ENCODE measurements at places on chromosomes 4 and X.

GRCh38 chrX:24392709-24393108, 32.3 kb downstream of the SUPT20HL1 start:
- no peak for DNase-seq

- DNase-seq, result no peak
Measured at GRCh38 chrX:109373468-109373867, 108.4 kb downstream of the GUCY2F start.

DNA sequence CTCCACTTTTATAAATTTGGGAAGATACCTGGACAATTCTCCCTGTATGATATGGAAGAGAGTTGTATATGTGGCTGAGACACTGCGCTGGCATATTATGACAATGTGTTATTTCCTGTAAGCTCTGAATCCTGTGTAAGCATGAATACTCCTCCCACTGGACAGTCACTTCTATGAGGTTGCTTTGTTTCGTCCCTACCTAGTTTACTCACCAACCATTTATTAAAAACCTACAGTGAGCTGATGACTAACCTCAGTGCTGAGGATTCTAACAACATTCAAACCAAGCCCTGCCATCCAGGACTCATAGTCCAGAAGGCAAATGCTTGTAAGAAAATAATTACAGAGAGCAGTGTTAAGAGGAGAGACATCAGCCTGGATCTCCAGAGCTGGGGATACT, 1632.9 kb upstream of the TENM3 start:
- no peak for DNase-seq

DNA sequence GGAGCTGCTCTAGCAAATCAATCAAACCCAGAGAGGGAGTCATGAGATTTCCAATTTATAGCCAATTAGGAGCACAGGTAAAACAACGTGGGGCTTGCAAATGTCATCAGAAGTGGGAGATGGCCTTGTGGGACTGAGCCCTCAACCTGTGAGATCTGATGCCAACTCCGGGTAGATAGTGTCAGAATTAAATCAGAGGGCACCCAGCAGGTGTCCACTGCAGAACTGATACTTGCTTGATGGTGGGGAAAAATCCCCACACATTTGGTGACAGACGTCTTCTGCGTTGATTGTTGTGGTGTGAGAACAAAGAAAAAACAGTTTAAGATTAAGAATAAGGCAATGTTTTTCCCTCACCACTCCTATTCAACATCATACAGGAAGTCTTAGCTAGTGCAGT, 1402.8 kb downstream of the RAPGEF2 start:
- DNase-seq, result no peak

DNA sequence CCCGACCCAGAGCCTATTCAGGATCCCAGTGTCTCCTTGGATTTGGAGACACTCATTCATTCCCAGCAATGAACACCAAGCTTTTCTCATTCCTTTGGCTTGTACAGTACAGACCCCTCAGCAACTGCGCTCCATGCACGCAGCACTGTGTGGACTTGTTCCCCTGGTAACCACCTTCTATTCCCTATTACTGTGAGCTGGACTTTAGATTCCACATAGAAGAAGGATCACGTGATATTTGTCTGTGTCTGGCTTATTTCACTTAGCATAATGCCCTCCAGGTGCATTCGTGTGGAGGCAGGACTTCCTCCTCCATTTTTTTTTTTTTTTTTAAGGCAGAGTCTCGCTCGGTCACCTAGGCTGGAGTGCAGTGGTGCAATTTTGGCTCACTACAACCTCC, 106.4 kb downstream of the PHKA2 start:
- DNase-seq, result no peak

GRCh38 chrX:9114245-9114644, 80.3 kb upstream of the FAM9B start:
- no peak for DNase-seq

DNA sequence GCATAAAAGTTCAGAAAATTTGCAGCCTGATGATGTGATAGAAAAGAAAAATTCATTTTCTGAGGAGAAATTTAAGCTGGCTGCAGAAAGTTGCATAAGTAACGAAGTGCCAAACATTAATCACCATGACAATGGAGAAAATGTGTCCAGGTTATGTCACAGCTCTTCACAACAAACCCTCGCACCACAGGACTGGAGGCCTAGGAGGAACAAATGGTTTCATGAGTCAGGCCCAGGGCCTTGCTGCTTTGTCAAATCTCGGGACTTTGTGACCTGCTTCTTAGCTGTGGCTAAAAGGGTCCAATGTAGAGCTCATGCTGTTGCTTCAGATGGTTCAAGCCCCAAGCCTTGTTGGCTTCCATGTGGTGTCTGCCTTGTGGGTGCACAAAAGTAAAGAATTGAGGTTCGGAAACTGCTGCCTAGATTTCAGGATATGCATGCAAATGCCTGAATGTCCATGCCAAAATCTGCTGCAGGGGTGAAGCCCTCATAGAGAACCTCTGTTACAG, 527.4 kb downstream of the SH3BGRL start:
- no peak for DNase-seq

- no peak for DNase-seq
Measured at GRCh38 chr4:137651128-137651527, 118.8 kb upstream of the PCDH18 start.

DNA sequence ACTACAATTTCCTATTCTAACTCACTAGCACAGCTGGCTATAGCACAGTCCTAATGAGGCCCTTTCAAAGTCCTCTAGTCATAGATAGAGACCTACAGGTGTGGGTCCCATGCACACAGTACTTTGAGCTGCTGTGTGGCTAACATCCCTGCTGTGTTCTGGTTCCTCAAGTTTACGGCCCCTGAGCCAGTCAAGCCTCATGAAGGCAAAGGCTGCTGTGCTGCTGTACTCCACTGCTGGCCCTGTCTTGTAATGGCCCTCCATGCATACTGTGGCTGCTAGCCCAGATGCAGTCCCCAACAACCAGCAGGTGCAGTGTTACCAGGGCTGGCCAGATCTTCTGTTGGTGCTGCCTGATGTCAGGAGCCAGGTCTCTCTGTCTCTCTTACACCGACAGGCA, 23.4 kb upstream of the ENPEP start:
- DNase-seq, result no peak

- no peak for DNase-seq
Measured at GRCh38 chr4:143341186-143341755, 4.6 kb downstream of the GAB1 start.

DNA sequence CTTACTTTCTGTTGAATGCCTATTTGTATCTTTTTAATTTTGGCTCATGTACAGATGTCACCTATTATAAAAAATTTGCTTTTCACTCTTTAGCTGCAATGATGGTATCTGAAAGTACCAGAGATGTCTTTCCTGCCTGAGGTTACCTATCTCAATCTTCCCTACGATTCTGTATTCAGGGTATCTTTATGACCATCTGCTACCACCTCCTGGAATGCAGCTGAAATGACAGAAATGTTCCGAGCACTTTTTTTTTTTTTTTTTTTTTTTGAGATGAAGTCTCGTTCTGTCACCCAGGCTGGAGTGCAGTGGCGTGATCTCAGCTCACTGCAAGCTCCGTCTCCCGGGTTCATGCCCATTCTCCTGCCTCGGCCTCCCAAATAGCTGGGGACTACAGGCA, 136.4 kb downstream of the REPS2 start:
- no peak for DNase-seq

DNA sequence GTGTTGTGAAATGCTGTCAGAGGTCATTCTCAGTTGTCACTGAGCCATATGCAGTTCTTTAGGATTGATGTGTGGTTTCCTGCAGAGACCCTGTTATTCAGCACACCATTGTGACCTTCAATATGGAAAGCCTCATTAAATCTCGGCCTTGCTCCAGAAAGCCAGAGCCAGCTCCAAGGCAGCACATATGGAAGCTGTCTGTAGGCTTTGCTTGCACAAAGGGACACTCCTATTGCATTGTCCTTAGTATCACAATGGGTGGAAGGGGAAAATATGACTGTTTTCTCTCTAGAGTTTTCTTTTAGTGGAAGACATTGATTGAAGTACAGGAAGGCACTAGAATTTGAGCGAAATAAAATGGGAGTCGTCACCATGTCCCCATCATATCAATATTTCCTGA, 179.0 kb downstream of the CEP135 start:
- no peak for DNase-seq

GRCh38 chr4:3484057-3484973, 21.2 kb downstream of the DOK7 start:
- DNase-seq, result no peak

GRCh38 chr4:83489711-83490326, 4.9 kb upstream of the ABRAXAS1 start:
- no peak for DNase-seq

DNA sequence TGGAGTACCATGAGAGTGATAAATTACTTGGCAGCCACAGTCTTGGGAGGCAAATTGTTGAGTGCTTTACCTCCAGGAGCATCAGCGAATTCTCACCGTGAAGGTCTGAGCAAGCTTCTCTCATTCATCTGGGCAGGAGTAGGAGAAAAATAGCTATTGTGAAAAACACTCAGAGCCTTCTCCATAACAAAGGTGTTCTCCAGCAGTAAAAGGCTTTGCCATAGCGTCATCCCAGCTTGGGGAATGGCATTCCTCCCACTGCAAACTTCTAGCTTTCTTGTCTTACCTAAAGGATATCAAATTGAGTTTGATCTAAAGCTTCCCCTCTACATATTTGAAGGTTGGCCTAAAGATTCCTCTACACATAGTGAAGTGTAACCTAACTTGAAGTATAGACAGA, 29.8 kb upstream of the MAGEA11 start:
- DNase-seq, result no peak

DNA sequence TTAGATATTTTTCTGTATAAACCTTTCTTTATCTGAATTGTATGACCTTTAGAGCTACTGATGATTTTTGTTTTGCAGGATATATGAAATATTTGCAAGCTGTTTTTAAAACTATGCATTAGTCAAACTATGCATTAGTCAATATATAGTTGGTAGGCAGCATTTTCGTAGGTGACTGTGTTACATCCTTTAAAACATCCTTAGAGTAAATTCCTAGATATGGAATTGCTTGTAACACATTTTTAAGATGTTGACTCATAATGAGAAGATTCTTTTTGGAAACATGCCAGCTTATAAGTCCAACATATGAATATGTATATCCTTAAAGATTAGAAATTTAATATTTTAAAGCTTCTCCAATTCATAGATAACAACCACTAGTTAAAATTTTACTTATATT, 1768.5 kb downstream of the PCDH7 start:
- DNase-seq, result no peak

DNA sequence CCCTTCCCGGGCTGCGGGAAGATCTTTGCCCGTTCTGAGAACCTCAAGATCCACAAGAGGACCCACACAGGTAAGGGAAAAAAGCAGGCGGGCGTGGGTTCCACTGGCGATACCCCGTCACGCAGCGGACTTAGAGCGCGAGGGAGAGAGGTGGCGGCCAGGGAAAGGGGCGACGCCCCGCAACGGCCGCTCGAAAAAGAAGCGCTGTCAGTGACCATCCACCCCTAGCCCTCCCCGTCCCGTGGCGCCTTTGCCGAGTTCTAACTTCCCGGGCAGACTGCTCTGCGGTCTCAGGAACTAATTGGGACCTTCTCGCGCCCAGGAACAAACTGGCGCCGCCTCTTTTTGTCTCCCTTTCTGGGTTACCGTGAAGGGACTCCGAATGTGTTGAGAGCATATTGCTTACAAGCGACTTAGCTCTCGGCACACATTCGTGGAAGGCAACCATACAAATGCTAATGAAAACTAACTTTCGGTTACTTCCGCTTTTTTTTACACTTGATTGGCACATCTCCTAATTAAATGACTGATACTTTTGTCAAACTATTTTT, 1.8 kb downstream of the ZIC3 start:
- DNase-seq, result no peak

DNA sequence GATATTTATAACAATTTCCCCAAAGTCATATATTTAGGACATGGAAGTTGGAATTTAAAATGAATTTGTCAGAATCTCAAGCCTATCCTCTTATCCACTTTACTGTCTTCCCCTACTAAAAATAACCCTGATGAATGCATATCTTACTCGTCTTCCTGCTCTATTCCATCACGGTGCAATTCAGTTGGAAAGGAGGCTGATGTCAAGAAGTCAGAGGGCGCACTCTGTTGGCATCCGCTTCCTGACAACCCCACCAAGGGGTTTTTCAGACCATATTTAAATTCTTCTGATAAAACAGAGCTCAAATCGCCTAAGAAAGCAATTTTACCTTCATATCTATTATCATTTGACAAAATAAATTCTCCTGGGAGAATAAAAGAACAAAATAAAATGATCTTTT, 233.5 kb downstream of the ARHGAP24 start:
- DNase-seq, result no peak

DNA sequence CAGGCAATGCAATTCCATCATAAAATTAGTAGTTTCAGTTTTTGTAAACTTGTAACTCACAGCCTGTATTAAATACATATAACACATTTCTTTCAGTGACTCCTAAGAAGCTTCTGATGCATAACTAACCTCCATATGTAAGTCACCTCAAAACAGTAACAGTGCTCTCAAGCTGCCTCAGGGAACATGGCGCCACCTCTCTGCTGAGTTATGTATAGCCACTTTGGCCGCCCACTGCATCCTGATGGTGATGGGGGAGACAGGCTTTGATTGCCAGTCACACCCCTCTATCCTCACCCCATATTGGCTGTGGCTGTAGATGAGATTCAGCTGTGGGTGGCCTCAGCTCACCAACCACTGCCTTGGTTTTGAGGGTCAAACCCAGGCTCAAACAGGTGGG, 54.3 kb downstream of the LRBA start:
- DNase-seq, result no peak

DNA sequence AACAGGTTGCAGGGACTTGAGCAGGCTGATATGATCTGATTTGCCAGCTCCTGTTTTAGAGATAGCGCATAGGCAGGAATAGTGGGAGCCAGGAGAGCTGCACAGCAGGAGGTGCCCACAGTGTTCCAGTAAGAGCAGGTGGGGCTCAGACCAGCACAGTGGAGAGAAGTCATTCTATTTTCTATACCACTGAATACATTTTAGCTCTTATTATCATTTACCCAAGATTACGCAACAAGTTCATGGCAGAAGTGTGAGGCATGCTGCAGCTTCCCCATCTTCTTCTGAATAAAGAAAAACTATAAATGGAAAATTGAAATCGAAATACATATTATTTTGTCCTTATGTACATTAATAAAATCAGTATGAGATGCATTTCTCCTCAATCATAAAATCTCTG, 114.7 kb upstream of the EDNRA start:
- no peak for DNase-seq
